Metanephros (tissue), 2 donors: ENCODE measurements at places on chromosomes 11 and 22. TPM values are rescaled to one million over a fixed set of nuclear protein-coding genes. Genes with fewer than 3 reads are reported as not detected.

Gene C11orf21
- total RNA-seq, result 3.2 TPM

Gene DDX10
- total RNA-seq, result 48.9 TPM

Gene SLC43A3
- 20.7 TPM for total RNA-seq

Gene OR5P2
- 0.18 TPM for total RNA-seq

Gene TLCD5
- total RNA-seq, result 8.8 TPM

Gene KIRREL3
- 6.1 TPM for total RNA-seq

Gene PNPLA5
- total RNA-seq, result not detected

Gene P2RY6
- total RNA-seq, result 1.5 TPM

Gene FGF3
- total RNA-seq, result not detected

Gene NOX4
- 42.1 TPM for total RNA-seq

Gene OR2AG2
- 0.18 TPM for total RNA-seq

Gene C11orf91
- total RNA-seq, result not detected

Gene CYTH4
- total RNA-seq, result 12.2 TPM

Gene LSP1
- 23.6 TPM for total RNA-seq

Gene GAL3ST1
- 27.3 TPM for total RNA-seq

Gene INS
- 0.35 TPM for total RNA-seq

Gene MYBPC3
- total RNA-seq, result 0.23 TPM

Gene TIGD3
- 0.35 TPM for total RNA-seq

Gene MS4A6A
- total RNA-seq, result 50.2 TPM

Gene HBB
- total RNA-seq, result 1,761 TPM

Gene OR5B21
- total RNA-seq, result 0.23 TPM

Gene POLD3
- 19.8 TPM for total RNA-seq

Gene SGSM1
- 3.4 TPM for total RNA-seq

Gene MPEG1
- 20.3 TPM for total RNA-seq

Gene ASCL3
- total RNA-seq, result not detected

Gene TRIM44
- total RNA-seq, result 18.5 TPM

Gene OR8D4
- not detected for total RNA-seq

Gene GPHA2
- total RNA-seq, result 1.3 TPM

Gene CNIH2
- total RNA-seq, result 1.6 TPM

Gene IGSF9B
- 6.8 TPM for total RNA-seq

Gene PGA4
- total RNA-seq, result 5.0 TPM

Gene C11orf97
- total RNA-seq, result 0.53 TPM

Gene SYT12
- 0.18 TPM for total RNA-seq

Gene TRIM49C
- not detected for total RNA-seq

Gene SAA1
- total RNA-seq, result not detected

Gene OR52I1
- not detected for total RNA-seq

Gene AGBL2
- 4.4 TPM for total RNA-seq

Gene KDM4E
- not detected for total RNA-seq

Gene BTBD18
- not detected for total RNA-seq

Gene CATSPERZ
- not detected for total RNA-seq
